ENCODE measurements at places on chromosomes 5 and 9.

- no peak for DNase-seq
Measured at GRCh38 chr9:137178201-137178938, 6.5 kb upstream of the TMEM210 start.

GRCh38 chr5:180130876-180131740, 59.5 kb upstream of the RNF130 start:
- DNase-seq = no peak

GRCh38 chr5:6454628-6455053, 6.0 kb downstream of the UBE2QL1 start:
- DNase-seq = no peak

DNA sequence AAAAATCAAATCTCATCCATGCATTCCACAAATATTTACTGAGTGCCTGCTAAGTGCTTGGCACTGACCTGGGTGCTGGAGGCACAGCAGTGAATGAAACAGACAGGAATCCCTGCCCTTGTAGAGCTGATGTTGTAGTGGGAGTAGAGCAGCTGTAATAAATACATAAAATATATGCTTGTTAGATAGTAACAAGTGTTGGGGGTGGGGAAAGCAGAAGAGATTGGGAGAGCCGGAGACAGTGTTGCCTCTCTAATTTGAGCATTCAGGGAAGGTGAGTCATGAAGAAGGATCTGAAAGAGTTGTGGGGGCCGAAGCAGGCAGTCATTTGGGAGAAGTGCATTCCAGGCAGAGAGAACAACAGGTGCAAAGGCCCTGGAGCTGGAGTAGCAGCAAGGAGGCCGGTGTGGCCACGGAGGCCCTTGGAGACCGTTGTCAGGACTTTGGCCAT, 97.9 kb downstream of the ZNF618 start:
- no peak for DNase-seq

- DNase-seq = no peak
Measured at GRCh38 chr9:126488310-126488709, 125.4 kb upstream of the LMX1B start.

DNA sequence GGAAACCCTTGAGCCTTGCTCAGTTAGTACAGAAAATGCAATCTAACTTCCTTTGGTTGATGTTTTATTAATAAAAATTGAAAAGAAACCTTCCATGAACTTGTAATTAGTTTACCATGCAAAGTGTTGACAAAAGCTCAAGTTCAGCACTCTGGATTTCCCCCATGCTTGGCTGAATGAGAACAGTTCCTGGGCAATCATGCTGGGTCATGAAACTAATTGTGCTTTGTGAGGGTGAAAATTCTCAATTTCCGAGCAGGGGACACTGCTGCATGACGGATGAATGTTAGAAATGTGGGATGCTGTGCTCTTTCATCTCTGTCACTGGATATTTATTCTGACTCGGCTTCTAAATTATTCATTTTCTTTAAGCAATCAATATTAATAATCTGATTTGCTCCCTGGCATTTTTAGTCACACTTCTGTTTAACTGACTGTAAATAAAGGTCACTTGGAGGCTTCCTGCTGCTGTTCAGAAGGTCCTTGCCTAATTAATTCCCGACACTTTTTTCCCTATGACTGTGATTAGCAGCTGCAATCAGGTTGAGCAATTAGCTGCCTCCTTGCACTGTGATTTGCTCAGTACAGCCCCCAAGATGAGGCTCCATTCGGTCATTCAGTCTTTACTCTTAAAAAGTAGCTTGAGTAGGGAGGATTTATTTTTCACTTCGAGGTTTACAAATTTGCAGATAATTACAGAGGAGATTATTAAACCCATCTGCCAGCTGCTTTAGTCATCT, 678.1 kb upstream of the ZNF608 start:
- no peak for DNase-seq

- no peak for DNase-seq
Measured at GRCh38 chr5:59798862-59799667, 94.5 kb downstream of the PDE4D start.

- DNase-seq = no peak
Measured at GRCh38 chr5:1324719-1325190, 20.1 kb downstream of the CLPTM1L start.

DNA sequence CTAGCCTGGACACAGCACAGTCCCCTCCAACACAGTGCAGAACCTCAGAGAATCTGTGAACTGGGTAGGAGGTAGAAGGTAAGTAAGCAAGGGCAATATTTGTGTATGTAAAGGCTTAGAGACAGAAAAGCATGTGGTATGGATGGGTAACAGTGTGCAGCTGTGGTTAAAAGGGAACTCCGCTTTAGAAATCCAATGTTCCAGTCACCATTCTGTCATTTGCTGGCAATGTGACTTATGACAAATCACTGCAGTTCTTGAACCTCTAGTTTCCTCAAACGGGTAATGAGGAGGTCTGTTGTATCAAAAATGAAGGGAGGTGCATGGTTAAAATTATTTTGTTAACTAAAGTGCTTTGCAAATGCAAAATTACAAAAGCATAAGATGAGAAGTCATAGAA, 125.5 kb upstream of the IFNE start:
- no peak for DNase-seq

- no peak for DNase-seq
Measured at GRCh38 chr5:13601112-13601511, 343.4 kb downstream of the DNAH5 start.

DNA sequence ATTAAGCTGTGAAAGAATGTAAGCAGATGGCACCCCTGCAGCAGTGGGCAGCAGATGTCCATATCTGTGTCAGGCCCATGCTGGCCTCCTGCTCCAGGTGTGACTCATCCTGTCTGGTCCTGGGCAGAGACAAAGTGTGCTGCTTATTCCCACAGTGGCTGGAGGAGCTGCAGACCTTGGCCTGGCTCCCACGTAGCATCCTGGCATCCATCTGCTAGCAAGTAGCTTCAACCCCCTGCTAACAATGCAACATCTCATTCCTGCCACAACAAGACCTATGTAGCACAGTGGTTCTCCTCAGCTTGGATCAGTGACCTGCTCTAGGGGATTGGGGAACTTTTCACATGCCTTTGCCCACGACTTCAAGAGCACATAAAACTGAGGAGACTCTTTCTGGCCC, 126.4 kb upstream of the SLC12A2 start:
- no peak for DNase-seq

GRCh38 chr5:102747386-102748166, 7.5 kb upstream of the PAM start:
- DNase-seq = no peak

- DNase-seq = no peak
Measured at GRCh38 chr5:119287547-119288111, 68.2 kb upstream of the TNFAIP8 start.

- DNase-seq = no peak
Measured at GRCh38 chr5:121967187-121967586, 5.4 kb downstream of the SRFBP1 start.

GRCh38 chr5:96459313-96460121, 26.5 kb upstream of the PCSK1 start:
- DNase-seq = no peak

DNA sequence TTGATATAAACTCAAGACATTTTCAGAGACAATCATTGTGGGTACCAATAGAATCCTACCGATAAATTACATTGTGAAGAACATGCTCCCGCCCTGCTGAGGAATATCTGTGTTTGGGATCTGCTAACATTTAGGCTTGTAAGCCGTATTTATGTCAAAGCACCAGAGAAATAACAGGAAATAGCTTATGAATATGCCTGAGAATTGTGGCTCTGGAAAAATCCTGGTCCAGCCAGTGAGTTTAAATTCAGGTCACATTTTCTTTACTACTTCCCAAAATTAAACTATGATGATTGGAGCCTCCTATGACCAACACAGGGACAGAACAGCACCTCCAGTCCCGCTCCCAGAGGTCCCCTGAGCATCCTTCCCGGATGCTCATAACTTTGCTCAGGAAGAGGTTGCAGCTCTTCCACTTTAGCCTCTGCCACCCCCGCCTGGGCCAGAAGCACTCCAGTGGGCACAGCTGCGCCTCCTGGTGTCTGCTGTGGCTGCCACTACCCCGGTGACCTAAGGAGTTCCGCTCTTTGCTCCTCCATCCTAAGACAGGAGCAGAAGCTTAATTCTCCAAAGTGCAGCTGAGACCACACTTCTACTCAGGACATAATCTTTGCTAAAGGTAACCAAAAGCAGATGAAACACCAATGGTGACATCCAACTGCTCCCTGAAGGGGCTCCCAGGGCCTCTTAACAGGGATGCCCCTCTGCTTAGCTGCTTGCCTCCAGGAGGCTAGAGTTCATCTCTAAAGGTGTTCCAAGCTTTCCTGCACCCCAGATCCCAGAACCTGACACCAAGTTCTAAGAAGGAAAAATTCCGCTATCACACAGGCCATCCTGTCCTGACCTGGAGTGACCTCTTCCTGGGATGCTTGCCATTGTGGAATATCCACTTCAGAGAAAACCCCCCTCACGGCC, 58.8 kb downstream of the SLC1A1 start:
- DNase-seq = no peak

- no peak for DNase-seq
Measured at GRCh38 chr5:38316544-38317224, 58.3 kb downstream of the EGFLAM start.

GRCh38 chr9:3758816-3759576, 233.2 kb upstream of the RFX3 start:
- DNase-seq = no peak

DNA sequence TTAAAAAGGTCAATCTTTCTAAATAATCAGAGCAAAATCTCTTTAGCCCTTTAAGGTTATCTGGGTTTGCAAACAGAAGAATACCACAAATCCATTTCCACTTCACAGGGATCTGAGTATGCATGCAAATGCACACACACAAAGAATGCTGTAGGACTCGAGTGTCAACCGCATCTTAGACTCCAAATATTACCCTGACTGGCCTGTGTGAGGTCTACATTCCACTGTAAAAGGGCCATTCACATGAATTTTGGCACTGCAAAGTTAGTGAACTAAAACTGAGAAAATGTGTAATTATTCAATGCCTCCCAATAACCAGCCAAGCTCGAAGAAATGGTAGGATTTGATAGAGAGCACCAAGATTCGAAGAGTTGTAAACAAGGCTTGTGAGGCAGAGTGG, 199.9 kb downstream of the AGTPBP1 start:
- DNase-seq = no peak

DNA sequence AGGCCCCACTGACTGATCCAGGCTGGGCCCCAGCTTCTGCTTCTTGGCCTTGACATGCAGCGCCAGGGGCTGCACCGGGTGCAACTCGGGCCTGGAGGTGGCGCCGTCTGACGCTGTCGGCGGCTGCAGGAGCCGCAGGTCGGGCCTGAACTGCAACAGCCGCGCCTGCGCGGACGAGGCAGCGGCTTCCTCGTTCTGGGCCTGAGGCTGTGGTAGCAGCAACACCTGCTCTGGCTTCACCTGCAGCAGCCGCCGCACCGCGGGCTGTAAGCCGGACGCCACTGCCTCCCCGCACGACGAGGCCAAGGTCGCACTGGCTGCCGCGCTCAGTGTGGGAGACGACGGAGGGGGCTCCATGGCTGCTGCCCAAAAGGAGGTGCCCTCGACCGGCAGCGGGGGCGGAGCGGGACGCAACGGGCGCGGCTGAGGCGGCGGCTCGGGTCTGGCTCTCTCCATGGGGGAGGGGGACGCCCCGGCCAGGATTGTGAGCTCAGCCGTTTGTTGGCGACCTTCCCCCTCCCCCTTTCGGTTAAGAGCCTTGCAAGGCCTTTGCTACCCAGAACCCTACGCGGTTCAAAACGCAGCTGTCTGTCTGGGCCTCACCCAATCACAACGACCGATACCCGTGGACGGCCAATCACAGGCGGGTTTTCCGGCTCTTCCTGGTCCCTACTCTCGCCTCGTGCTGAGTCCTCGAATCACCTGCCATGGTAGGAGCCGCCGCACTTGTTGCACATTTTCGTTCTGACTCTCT, 438 bp downstream of the SOX30 start:
- peak; percentile 61 for DNase-seq

DNA sequence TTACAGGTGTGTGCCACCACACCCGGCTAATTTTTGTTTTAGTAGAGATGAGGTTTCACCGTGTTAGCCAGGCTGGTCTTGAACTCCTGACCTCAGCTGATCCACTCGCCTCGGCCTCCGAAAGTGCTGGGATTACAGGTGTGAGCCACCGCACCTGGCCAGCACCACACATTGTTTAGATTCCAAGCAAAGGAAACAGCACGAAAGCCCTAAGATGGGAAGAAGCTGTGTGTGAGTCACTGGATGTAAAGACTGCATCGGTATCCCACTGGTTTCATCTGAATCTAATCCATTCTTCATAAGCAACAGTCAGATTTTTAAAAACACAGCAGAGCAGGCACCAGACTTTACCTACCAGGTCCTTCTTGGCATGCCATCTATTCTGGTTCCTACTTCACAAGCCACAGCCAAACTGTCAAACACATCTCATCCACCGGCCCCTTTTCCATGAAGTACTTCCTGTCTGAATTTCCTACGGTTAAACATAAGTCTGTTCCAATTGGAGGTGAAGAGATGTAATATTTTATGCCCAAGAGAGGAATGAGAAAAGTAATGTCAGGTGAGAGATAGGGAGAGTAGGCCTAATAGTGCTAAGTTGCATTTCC, 17.4 kb downstream of the UBTD2 start:
- DNase-seq = no peak

DNA sequence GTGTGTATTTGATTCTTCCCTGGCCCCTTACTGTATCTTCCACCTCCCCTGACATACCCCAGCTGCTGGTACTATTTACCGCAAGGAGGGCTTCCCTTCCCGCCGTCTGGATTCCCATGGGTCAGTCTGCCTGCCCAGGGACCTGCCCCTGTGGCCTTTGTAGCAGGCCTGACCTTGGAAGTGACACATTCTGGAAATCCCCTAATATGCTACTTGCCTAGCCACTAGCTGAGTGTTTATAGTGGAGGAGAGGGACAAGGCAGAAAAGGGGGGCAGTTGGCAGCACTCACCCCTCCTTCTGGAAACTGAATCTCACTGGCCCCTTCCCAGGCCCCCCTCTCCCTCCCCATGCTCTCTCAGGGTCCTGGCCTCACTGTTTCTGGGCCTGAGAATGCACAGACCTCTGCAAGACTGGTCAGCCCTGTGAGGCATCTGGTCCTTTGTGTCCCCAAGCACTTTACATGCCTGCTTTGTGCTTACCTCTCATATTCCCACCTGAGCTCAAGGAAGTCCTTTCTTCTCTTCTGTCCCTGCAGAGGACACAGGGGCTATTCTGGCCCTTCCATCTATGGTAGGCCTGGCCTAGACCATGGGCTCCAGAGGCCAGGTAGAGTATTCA, 8.2 kb upstream of the CCL21 start:
- no peak for DNase-seq

GRCh38 chr9:136135326-136136126, 16.9 kb upstream of the TMEM250 start:
- DNase-seq = no peak

DNA sequence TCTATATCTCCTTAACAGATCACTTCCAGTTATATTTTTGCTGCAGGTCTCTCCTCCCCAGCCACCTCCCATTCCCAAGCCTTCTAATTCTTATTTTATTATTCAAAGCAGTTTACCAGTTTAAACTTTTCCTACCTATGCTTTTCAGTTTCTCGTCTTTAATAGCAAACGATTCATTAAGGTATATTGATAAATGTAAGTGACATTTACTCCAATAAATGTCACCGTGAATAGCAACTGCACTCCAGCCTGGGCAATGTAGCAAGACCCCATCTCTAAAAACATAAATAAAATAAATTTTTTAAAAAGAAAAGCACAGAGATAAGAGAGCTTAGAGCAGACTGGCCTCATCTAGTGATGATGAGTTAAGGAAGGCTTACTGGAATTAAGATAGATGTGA, 42.6 kb downstream of the ARRDC3 start:
- DNase-seq = no peak

GRCh38 chr5:179377421-179378115, 32.3 kb upstream of the ADAMTS2 start:
- no peak for DNase-seq
